ENCODE measurements at places on chromosomes 4 and X.
A peak's percentile ranks its signal among the peaks of the same experiment; 100 is the strongest.

DNA sequence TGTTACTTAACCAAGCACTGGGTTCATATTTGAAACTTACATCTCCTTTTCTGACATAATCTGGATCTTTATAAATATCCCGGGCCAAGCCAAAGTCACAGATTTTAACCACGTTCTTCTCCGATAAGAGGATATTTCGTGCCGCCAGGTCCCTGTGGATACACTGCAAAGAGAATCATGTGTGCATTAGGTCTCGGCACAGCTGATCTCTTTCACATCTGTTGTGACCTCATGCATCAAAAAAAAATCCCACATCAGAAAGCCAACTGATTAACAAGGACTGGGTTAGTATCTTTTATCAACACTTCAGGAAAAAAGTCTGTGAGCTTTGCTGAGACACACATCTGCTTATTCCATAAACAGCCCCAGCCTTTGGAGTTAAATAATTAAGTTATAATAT, 35.5 kb downstream of the KDR start:
- no peaks in the 10 kb centered on the region for H3K36me3 ChIP-seq
- peaks cover 27% of the 10 kb centered on the region for H3K4me1 ChIP-seq
- H3K27me3 ChIP-seq: no peaks in the 10 kb centered on the region
- DNase-seq: no peak
- H3K27ac ChIP-seq: no peak overlapping the region

- H3K27me3 ChIP-seq: no peaks in the 10 kb centered on the region
- H3K4me3 ChIP-seq: no peak overlapping the region
- H3K4me1 ChIP-seq: no peaks in the 10 kb centered on the region
These were observed 109.5 kb downstream of the ADGRL3 start for GRCh38 chr4:61309616-61310015.

DNA sequence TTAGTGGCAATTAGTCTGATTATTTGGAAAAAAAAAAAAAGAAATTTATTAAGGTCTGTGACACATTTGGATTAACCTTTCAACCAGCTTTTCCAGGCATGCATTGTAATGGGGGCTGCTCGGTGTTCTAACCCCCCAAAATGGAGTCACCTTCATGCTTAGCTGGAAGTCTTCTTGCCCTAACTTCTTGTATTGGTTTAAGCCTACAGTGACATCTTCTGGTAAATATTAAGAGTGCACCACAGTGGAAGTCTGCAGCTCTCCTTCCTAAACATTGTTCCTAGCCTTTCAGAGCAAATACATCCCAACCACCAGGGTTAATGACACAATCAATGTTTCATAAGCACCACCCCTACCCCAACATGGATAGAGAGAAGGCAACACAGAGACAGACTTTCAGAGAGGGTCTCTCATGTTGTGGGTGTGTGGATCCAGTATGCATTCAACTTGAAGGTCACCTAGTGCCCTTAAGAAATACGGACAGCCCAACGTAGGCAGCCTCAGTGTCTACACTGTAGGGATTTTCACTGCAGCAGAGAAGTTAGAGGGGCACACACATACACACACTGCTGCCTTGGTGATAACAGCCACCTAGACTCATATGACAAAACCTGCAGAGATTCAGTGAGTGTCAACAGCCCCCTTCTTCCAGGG, 142.9 kb upstream of the MBNL3 start:
- no peaks in the 10 kb centered on the region for H3K4me1 ChIP-seq
- no peak overlapping the region for H3K4me3 ChIP-seq
- H3K27ac ChIP-seq: no peak overlapping the region
- no peak for DNase-seq

DNA sequence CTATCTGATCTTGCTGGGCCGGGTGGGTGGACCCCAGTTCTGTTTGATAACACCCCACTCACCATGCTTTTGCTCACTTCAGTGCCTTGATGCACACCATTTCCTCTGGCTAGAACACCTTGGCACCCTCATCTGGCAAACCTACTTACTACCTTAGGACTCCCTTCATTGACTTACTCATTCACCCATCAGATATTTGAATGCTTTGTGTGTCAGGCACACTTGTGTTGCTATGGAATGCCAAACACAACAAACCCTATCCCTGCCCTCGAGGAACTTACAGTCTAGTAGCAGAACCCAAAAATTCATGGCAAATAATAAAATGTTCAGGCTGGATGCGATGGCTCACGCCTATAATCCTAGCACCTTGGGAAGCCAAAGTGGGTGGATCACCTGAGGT, 13.9 kb downstream of the CCNG2 start:
- DNase-seq: no peak
- peaks cover 4% of the 10 kb centered on the region for H3K4me1 ChIP-seq
- H3K27me3 ChIP-seq: no peaks in the 10 kb centered on the region
- H3K4me3 ChIP-seq: no peak overlapping the region
- no peaks in the 10 kb centered on the region for H3K36me3 ChIP-seq

DNA sequence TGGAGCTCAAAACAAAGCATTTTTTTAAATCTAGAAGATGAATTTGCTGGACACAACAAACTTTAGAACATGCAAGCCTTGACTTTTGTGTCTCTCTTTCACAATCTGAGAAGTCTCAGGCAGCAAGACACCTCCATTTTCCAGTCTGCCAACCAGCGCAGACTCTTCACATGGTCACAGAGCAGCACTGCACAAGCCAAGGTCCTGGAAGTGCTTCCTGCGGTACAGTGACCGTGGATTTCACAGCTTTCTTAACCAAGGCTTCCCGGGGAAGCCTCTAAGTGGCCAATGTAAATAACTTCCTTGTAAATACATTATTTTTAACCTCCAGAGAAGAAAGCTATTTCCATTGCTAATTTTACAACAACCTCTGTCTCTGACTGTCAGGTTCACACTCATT, 31.2 kb downstream of the ZNF827 start:
- H3K4me3 ChIP-seq: no peak overlapping the region
- peaks cover 2% of the 10 kb centered on the region for H3K36me3 ChIP-seq
- DNase-seq: no peak
- peaks cover 6% of the 10 kb centered on the region for H3K4me1 ChIP-seq
- no peaks in the 10 kb centered on the region for H3K27me3 ChIP-seq

DNA sequence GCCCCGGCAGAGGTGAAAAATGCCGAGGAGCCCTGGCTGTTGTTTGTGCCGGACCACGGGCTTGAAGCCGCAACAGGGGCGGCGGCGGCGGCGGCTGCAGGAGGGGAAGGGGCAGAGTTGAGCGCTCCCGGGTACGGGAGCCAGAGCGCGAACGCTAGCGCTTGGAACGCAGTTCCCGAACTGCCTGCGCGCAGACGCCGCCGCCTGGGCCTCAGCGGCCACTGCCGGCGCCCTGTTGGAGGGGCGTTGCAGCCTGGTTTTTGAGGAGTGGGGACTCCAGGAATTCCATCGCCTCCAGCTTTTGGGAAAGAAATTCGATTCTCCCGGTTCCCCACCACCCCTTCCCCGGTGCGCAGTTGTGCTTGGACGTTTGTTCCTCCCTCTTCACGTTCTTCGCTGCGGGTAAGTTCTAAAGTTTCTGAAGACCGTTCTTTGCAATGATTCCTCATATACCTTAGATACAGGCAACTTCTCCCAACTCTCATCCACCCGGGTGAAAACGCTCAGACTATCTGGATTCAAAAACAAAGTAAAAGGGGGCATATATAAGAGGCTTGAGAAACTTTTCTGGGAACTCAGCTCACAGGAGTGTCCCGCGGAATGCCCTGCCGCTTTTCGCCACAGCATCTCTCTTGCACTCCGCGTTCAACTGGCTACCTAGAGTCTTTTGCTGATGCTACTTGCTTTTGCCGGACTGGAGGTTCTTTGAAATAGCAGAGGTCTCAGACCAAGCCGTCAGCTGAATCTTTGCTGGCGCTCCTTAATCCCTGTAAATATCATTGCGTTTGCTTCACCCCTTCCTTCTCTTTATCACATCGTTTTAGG, 1.0 kb downstream of the FAT4 start:
- H3K27ac ChIP-seq: peak overlapping the region; percentile 85
- H3K36me3 ChIP-seq: no peaks in the 10 kb centered on the region
- peak; percentile 14 for DNase-seq
- H3K4me1 ChIP-seq: peaks cover 16% of the 10 kb centered on the region
- peak overlapping the region; percentile 87 for H3K4me3 ChIP-seq

DNA sequence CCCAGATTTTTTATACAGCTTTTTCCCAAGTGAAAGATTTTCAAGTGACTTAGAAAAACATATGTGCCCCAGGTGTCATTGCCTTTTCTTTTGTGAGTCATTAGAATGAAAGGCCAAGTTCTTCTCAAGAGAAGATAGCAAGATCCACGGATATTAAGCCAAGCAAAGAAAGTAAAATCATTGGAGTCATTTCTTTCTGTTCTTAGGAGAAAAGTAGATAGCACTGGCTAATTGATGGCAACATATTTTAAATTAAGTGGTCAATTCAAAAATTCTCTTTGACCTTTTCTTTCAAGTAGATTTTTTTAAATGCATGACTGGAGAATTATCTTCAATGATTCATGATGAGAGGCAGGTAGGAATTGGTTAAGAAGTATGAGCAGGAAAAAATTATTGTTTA, 94.4 kb downstream of the HHIP start:
- H3K27me3 ChIP-seq: no peaks in the 10 kb centered on the region
- DNase-seq: no peak
- no peaks in the 10 kb centered on the region for H3K36me3 ChIP-seq
- H3K4me1 ChIP-seq: no peaks in the 10 kb centered on the region
- no peak overlapping the region for H3K27ac ChIP-seq
- H3K4me3 ChIP-seq: no peak overlapping the region

DNA sequence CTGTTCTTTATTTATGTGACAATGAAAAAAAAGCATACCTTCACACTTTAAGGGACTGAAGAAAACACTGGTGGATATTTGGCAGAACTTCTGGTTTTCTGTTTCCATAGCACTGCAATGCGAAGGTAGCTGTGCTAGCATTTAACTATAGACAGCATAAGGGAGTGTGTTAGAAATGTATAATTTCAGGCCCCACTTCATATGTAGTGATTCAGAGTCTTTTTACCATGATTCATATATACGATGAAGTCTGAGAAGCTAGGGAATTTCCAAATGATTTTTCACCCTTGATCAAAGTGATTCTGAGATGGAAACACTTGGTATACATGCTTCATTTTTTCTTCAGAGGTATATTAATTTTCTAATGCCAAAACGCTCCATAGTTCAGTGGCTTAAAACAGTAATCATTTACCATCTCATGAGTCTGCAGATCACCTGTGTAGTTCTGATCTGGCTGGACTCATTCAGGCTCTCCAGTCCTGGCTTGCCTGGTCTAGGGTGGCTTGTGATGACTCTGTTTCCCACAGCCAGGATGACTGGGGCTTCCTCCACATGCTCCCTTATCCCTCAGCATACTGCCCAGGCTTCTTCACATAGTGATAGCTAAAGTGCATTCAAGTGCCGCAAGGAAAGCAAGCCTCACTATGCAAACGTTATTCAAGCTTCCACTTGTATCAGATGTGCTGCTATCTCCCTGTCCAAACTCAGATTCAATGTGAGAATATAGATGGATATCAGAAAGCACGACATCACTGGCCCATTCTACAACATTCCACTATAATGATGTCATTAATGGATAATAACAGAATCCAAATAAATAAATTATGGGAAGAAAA, 790.1 kb downstream of the TECRL start:
- no peaks in the 10 kb centered on the region for H3K27me3 ChIP-seq
- no peak for DNase-seq
- no peak overlapping the region for H3K4me3 ChIP-seq
- no peaks in the 10 kb centered on the region for H3K36me3 ChIP-seq
- H3K27ac ChIP-seq: no peak overlapping the region
- H3K4me1 ChIP-seq: no peaks in the 10 kb centered on the region

DNA sequence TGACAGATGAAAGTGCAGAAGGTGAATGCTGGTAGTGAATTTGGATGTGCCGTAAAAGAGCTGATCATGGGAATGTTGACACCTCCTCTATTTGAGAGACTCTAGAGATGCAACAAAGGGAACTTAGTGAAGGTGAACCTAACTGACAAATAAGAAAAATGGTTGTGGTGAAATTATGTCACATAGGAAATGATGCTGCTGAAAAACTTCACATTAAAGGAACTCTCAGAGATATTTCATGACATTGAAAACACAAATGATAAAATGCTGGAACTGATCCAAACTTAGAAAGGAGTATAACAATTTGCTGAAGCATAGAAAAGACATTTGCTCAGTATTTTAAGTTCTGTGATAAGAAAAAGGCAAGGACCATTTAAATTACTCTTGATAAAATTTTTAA, 31.9 kb downstream of the MGAT4D start:
- H3K4me1 ChIP-seq: no peaks in the 10 kb centered on the region
- no peaks in the 10 kb centered on the region for H3K36me3 ChIP-seq
- no peak overlapping the region for H3K27ac ChIP-seq
- H3K27me3 ChIP-seq: no peaks in the 10 kb centered on the region
- H3K4me3 ChIP-seq: no peak overlapping the region

- no peak overlapping the region for H3K4me3 ChIP-seq
- peak; percentile 60 for DNase-seq
- H3K4me1 ChIP-seq: peaks cover 11% of the 10 kb centered on the region
- H3K27ac ChIP-seq: no peak overlapping the region
- H3K36me3 ChIP-seq: no peaks in the 10 kb centered on the region
These were observed 503.3 kb upstream of the FAM241A start for GRCh38 chr4:111641813-111642579.

GRCh38 chr4:152666946-152667345, 12.9 kb downstream of the TMEM154 start:
- no peak overlapping the region for H3K4me3 ChIP-seq
- H3K27ac ChIP-seq: no peak overlapping the region
- no peaks in the 10 kb centered on the region for H3K4me1 ChIP-seq
- H3K27me3 ChIP-seq: no peaks in the 10 kb centered on the region
- H3K36me3 ChIP-seq: no peaks in the 10 kb centered on the region
- DNase-seq: no peak

- H3K36me3 ChIP-seq: no peaks in the 10 kb centered on the region
- H3K4me3 ChIP-seq: no peak overlapping the region
- H3K27me3 ChIP-seq: peaks cover 6% of the 10 kb centered on the region
- no peak overlapping the region for H3K27ac ChIP-seq
- H3K4me1 ChIP-seq: no peaks in the 10 kb centered on the region
- DNase-seq: no peak
These were observed 111.5 kb downstream of the ASB9 start for GRCh38 chrX:15158350-15158735.

- peaks cover 4% of the 10 kb centered on the region for H3K4me1 ChIP-seq
- no peak overlapping the region for H3K4me3 ChIP-seq
- no peak for DNase-seq
- no peaks in the 10 kb centered on the region for H3K27me3 ChIP-seq
These were observed 30.3 kb downstream of the ARL9 start for GRCh38 chr4:56535915-56536314.

DNA sequence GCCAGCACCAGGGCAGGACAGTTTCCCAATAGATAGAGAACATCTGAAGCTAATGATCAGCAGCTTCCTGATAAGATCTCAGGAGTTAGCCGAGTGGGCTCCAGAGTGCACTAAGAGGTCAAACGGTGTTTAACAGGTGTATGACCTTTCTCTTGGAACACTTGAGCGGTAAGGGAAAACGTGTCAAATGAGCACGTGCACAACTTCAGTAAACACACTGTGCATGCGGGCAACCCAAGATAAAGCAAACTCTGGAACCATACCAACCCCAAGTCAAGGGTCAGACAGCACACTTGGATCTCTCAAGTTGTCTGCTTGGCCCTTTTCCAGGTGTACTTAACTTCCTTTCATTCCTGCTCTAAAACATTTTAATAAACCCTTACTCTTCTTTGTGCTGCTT, 1941.5 kb upstream of the PCDH10 start:
- no peaks in the 10 kb centered on the region for H3K27me3 ChIP-seq
- DNase-seq: no peak
- no peak overlapping the region for H3K27ac ChIP-seq
- H3K4me3 ChIP-seq: no peak overlapping the region
- H3K4me1 ChIP-seq: no peaks in the 10 kb centered on the region

- H3K36me3 ChIP-seq: no peaks in the 10 kb centered on the region
- H3K4me3 ChIP-seq: no peak overlapping the region
- H3K27ac ChIP-seq: no peak overlapping the region
- no peak for DNase-seq
These were observed 45.3 kb downstream of the RPGR start for GRCh38 chrX:38282049-38282448.

GRCh38 chrX:34332334-34332733, 200.2 kb upstream of the FAM47A start:
- H3K36me3 ChIP-seq: no peaks in the 10 kb centered on the region
- H3K4me1 ChIP-seq: no peaks in the 10 kb centered on the region
- no peaks in the 10 kb centered on the region for H3K27me3 ChIP-seq
- H3K27ac ChIP-seq: no peak overlapping the region

Measured in tibial nerve (tissue), 4 donors.